Epithelial cell of proximal tubule (primary cell): ENCODE measurements at places on chromosomes 5 and 9. TPM values are rescaled to one million over a fixed set of nuclear protein-coding genes. Genes with fewer than 3 reads are reported as not detected.
A peak's percentile ranks its signal among the peaks of the same experiment; 100 is the strongest.

FAM221B gene
- not detected in 2 replicates for total RNA-seq

AHRR gene
- total RNA-seq = 0.29 and 0.65 TPM in 2 replicates

MORN5 gene
- total RNA-seq = not detected in 2 replicates

XRCC4 gene
- 10.9 and 16.4 TPM in 2 replicates for total RNA-seq

DDX31 gene
- 8.1 and 15.2 TPM in 2 replicates for total RNA-seq

LRRC19 gene
- total RNA-seq = not detected in 2 replicates

KCNT1 gene
- total RNA-seq = not detected in 2 replicates

FOXD4L3 gene
- not detected in 2 replicates for total RNA-seq

NEUROG1 gene
- total RNA-seq = not detected in 2 replicates

DMRTA1 gene
- 0.14 and 0.52 TPM in 2 replicates for total RNA-seq

PCDHGA6 gene
- 0.35 and 0.36 TPM in 2 replicates for total RNA-seq

CCNG1 gene
- 139 and 191 TPM in 2 replicates for total RNA-seq

PDLIM4 gene
- 85.7 and 129 TPM in 2 replicates for total RNA-seq

WNT8A gene
- not detected in 2 replicates for total RNA-seq

GRCh38 chr9:72349911-72350310 lies 15.1 kb downstream of the ZFAND5 start:
- no peak for DNase-seq

- no peak for DNase-seq
These were observed 202.1 kb downstream of the SNX18 start for GRCh38 chr5:54719384-54720283.

- no peak for DNase-seq
These were observed 116.5 kb downstream of the ANKRD55 start for GRCh38 chr5:56116599-56117141.

DNA sequence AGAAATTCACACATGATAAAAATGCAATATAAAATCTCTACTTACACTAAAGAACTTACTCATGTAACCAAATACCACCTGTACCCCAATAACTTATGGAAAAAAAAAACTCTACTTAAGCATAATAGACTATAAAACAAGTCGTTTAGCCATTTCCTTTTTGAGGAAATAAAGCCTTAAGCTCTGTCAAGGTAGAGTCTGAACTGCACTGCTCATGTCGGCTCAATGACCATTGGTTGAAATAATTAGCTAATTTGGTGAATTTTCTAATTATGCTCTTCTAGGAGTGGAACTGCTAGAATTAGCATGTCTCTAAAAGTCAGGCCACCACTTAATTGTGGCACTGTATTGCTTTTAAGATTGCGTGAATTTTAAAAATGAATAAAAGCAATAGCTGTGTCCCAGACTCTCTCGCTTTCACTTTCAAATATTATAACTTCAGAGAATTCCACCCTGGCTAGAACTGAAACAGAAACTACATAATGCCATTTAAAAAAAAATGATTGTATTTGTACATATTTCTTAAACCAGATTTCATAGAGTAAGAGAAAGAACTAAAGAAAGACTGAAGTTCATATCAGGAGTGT lies 113.0 kb upstream of the PCA3 start:
- DNase-seq = no peak

- DNase-seq = no peak
These were observed 26.7 kb downstream of the LNPEP start for GRCh38 chr5:96962540-96962991.

DNA sequence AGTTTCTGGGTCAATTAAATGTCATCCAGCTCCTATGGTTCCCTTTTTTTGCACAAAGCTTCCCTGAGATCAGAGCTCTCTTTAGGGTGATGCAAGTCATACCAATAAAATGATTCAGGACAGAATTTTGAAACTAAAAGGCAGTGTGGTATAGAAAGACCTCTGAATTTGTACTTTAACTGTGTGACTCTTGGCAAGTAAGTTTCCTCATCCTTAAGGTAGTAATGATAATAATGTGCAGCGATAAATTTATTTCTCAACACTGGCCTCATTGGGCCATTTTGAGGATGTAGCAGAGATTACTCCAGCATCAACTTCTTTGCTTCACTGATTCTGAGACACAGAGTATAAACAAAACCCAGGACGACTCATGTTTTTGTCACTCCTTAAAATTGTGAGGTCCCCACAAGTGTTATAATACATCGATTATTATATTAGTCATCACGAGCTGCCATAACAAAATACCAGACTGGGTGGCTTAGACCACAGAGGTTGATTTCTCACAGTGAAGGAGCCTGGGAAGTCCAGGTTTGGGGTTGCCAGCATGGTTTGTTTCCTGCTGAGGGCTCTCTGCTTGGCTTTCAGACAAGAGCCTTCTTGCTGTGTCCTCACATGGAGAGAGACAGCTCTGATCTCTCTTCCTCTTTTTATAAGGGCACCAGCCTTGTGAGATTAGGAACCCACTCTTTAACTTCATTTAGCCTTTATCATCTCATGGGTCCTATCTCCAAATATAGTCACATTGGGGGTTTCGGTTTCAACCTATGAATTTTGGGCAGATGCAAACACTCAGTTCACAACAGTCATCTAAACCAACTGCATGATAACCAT lies 293.0 kb downstream of the ZNF608 start:
- peak; percentile 36 for DNase-seq

- DNase-seq = no peak
These were observed 157.6 kb upstream of the CCNH start for GRCh38 chr5:87570366-87570765.

- DNase-seq = no peak
These were observed 323.8 kb downstream of the PSAT1 start for GRCh38 chr9:78620764-78621163.

DNA sequence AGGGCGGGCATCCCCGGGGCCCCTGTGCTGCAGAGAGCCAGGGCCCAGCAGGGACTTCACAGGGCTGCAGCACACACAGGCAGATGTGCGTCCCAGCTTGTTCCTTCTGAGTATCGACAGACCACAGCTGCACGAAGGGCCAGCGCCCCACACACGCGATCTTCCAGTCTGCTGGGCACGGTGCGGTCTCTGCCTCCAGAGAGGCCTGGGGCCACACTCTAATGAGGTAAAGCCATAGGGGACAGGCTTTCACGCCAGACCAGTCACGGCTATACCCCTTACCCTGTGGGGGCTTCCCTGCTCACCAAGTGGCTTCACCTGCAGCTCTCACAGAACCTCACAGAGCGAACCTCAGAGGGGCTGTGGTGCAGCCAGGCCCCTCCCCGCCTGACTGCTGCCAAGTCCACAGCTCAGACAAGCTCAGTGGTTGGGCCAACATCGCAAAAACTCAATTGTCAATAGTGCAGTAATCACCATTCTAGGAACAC lies 82.2 kb downstream of the SHB start:
- no peak for DNase-seq

- DNase-seq = no peak
These were observed 92.0 kb downstream of the ZNF608 start for GRCh38 chr5:124654418-124654817.

DNA sequence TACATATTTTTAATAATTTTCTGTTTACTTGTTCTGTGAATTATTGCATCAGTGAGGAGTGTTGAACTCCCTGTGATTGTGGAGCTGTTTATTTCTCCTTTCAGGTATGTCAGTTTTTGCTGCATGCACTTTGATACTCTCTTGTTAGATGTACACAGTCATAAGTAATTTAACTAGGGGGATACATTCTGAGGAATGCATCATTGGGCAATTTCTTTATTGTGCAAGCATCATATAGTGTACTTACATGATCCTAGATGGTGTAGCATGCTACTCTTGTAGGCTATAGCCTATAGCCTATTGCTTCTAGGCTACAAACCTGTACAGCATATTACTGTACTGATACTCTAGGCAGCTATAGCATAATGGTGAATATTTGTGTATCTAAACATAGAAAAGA lies 9.5 kb downstream of the DENND4C start:
- DNase-seq = no peak

GRCh38 chr9:136657974-136658848 lies 4.5 kb upstream of the EGFL7 start:
- no peak for DNase-seq

DNA sequence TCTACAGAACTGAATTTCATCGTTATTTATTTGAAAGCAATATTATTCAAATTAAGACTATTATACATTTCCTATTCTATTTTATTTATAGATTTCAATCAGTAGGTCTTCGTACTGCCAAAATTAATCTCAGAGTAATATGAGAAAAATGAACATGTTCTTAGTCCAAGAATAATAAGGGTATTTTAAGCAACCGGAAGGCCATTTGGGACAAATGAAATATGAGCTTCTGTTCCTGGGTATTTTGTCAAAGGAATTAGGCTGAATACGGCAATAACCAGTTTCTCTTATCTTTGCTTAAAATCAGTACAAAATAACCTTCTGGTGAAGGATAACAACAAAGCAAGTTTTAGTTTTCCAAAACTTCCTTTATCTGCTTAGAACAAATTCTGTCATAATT lies 410.3 kb upstream of the PRR16 start:
- no peak for DNase-seq

- DNase-seq = no peak
These were observed 24.8 kb downstream of the FYB1 start for GRCh38 chr5:39194466-39195136.

GRCh38 chr5:53970475-53970874 lies 339.9 kb downstream of the ARL15 start:
- DNase-seq = no peak

DNA sequence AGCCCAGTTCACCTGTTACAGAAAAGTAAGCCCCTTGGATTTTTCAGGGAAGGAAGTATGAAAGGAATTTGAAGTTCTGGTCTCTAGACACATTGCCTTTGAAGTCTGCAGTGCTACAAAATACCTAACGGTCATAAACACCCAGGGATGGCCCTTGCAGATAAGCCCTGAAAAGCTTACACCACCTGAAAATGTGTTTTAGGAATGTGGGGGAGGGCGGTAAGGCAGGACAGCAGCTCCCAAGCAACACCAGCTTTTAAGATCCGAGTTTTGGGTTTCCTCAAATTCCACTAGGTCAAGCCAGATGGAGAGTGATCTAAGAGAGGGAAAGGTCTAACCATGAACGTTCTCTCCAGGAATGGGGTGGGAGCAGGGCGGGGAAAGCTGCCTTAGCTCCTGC lies 114.1 kb upstream of the PANK3 start:
- no peak for DNase-seq
